ENCODE measurements at places on chromosomes 1 and 21.

- no peak overlapping the region for H3K27ac ChIP-seq
- H3K4me3 ChIP-seq: no peak overlapping the region
- no peak for DNase-seq
- H3K4me1 ChIP-seq: peaks cover 27% of the 10 kb centered on the region
- no peaks in the 10 kb centered on the region for H3K36me3 ChIP-seq
These were observed 3.5 kb downstream of the HPCA start for GRCh38 chr1:32889731-32890278.

GRCh38 chr1:903721-904271 lies 19.9 kb upstream of the SAMD11 start:
- peaks cover 4% of the 10 kb centered on the region for H3K36me3 ChIP-seq
- H3K27ac ChIP-seq: no peak overlapping the region
- peaks cover 28% of the 10 kb centered on the region for H3K4me1 ChIP-seq
- no peak for DNase-seq

DNA sequence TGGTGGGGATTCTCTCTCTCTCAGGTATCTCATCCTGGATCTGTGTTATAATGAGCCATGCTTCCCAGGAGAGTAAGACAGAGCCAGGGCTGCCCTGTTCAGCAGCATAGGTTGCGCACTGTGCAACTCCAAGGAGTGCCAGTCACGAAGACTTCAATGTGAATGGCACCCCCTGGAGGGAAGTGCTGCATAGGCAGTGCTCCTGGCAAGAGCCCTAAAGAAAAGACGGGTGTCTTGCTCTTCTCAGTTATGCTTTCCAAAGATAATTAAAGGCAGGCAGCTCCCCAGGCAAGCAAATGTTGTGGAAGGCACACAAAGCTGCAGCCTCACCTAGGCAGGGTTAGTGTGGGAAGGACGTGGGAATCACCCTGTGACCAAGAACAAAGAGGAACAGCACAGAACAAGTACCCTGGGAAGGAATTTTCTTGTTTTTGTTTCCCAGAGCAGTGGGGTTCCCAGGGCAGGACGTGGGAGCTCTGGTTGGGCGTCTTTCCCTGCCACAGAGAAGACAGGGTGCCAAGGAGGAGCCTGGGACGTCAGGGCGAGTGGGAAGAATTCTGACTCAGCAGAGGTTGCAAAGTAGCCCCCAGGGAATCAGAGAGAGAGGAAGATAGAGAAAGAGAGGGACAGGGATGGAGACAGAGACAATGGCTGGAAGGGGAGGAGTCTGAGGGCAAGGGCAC lies 120.9 kb downstream of the KCNN3 start:
- DNase-seq: no peak
- peaks cover 60% of the 10 kb centered on the region for H3K27me3 ChIP-seq
- H3K4me1 ChIP-seq: peaks cover 21% of the 10 kb centered on the region
- no peak overlapping the region for H3K27ac ChIP-seq

DNA sequence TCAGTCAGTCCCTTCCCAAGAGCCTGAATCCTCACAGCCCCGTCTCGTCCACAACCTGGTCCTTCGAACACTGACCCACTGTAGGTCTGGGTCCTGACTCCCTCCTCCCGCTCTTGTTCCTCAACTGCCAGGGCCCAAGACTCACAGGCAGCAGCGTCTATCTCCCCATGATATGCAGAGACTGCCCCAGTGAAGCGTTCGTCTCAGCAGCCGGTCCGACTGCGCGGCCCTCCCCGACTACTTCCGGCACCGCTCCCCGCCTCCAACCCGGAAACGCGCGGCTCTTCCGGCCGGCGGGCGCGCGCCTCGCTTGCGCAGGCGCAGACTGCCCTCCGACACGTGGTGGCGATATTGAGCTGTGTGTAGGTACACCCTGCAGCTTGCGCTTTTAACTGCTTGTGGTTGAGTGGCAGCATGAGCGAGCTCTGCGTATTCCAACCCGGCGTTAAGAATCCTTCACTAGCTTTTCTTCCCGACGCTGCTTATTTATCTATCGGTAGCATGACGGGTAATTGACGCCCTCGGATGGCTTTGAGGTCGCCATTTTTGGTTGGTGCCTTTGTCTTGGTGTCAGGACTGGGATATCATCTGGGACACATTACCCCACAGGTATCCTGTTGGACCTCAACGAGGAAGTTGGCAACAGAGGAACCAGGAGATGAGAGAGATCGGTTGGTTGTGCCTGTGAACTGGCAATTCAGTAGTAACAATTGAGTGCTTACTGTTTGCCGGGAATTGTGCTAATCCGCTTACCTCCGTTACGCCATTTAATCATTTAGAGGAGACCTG lies at the start of gene TAF12:
TAF12 (minus strand) TSS at position 221 of the 789 bp plus-strand sequence. CDS start 20,986 bp downstream, outside the sequence.
- H3K4me1 ChIP-seq: peaks cover 28% of the 10 kb centered on the region
- peak; percentile 87 for DNase-seq
- no peaks in the 10 kb centered on the region for H3K27me3 ChIP-seq
- H3K36me3 ChIP-seq: no peaks in the 10 kb centered on the region
- peak within 1 kb of the TSS; percentile 99 for H3K4me3 ChIP-seq
- peak within 1 kb of the TSS; percentile 98 for H3K27ac ChIP-seq

DNA sequence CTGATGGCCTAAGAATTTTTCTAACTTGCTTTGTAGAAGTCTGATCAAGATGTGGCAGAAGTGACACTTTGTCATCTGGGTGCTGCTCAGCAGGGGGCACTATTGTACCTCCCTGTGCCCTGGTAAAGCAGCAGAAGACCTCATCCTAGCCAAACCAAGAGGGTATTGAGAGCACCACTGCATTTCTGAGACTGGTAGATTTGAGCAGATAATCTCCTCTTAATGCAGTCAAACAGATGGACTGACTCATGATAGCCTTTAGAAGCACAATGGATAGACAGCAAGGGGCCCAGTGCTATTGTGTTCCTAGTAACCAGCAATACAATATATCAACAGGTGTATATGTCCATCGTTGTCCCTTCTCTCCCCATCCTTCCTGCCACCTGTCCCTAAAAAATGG lies 5.7 kb downstream of the TPM3 start:
- H3K36me3 ChIP-seq: no peaks in the 10 kb centered on the region
- H3K4me1 ChIP-seq: peaks cover 19% of the 10 kb centered on the region
- no peak for DNase-seq

DNA sequence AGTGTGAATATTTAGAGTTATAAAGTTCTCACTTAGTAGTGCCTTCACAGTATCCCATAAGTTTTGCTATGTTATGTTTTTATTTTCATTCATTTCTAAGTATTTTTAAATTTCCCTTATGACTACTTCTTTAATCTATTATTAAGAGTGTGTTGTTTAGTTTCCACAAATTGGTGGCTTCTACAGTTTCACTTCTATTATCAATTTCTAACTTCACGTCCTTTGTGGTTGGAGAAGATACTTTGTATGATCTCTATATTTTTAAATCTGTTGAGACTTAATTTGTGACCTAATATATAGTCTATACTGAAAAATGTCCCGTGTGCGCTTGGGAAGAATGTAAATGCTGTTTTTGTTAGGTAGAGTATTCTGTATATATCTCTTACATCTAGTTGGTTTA lies 11.7 kb downstream of the CHIA start:
- H3K36me3 ChIP-seq: no peaks in the 10 kb centered on the region
- H3K27me3 ChIP-seq: no peaks in the 10 kb centered on the region
- H3K4me3 ChIP-seq: no peak overlapping the region

GRCh38 chr1:18166929-18167328 lies 59.3 kb downstream of the IGSF21 start:
- no peak for DNase-seq
- H3K4me1 ChIP-seq: peaks cover 4% of the 10 kb centered on the region
- H3K27me3 ChIP-seq: peaks cover 33% of the 10 kb centered on the region
- no peak overlapping the region for H3K27ac ChIP-seq

GRCh38 chr1:21362096-21362495 lies 71.8 kb upstream of the ECE1 start:
- H3K27me3 ChIP-seq: no peaks in the 10 kb centered on the region
- no peak overlapping the region for H3K27ac ChIP-seq
- H3K36me3 ChIP-seq: no peaks in the 10 kb centered on the region
- no peak overlapping the region for H3K4me3 ChIP-seq

GRCh38 chr21:23740463-23740862 lies 1866.8 kb downstream of the MRPL39 start:
- no peaks in the 10 kb centered on the region for H3K4me1 ChIP-seq
- no peak overlapping the region for H3K4me3 ChIP-seq
- no peak for DNase-seq
- H3K27ac ChIP-seq: no peak overlapping the region

GRCh38 chr1:181383695-181384094 lies 99.6 kb upstream of the CACNA1E start:
- no peak overlapping the region for H3K27ac ChIP-seq
- no peak overlapping the region for H3K4me3 ChIP-seq
- H3K4me1 ChIP-seq: no peaks in the 10 kb centered on the region
- no peaks in the 10 kb centered on the region for H3K36me3 ChIP-seq

- DNase-seq: peak; percentile 91
- H3K4me3 ChIP-seq: no peak overlapping the region
- H3K4me1 ChIP-seq: peaks cover 1% of the 10 kb centered on the region
- no peaks in the 10 kb centered on the region for H3K36me3 ChIP-seq
- H3K27ac ChIP-seq: no peak overlapping the region
These were observed 11.0 kb upstream of the LMX1A start for GRCh38 chr1:165367375-165367993.

- H3K4me3 ChIP-seq: no peak overlapping the region
- no peaks in the 10 kb centered on the region for H3K36me3 ChIP-seq
- H3K27ac ChIP-seq: no peak overlapping the region
- H3K27me3 ChIP-seq: no peaks in the 10 kb centered on the region
- no peak for DNase-seq
- H3K4me1 ChIP-seq: peaks cover 15% of the 10 kb centered on the region
These were observed 545.1 kb downstream of the PLPP3 start for GRCh38 chr1:56034222-56034621.

DNA sequence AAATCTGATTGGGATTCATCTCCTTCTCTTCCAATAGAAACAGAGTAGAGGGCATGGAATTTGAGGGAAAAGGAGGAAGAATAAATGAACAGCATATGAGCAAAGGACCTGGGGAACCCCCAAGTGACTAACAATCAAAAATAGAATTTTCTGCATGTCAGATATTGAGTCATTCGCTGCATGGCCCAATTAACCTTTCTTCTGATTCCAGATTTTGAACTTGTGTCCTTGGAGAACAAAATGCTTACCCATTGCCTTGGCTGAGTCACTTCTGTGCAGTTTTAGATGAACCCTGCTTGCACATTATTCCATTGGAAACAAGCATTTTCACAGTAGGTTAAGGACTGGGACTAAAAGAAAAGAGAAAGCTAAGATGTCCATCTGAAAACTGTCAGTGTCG lies 390.5 kb downstream of the ST6GALNAC3 start:
- no peaks in the 10 kb centered on the region for H3K27me3 ChIP-seq
- peaks cover 2% of the 10 kb centered on the region for H3K4me1 ChIP-seq
- H3K4me3 ChIP-seq: no peak overlapping the region
- DNase-seq: no peak
- no peak overlapping the region for H3K27ac ChIP-seq

GRCh38 chr1:87560601-87561360 lies 232.1 kb downstream of the LMO4 start:
- no peaks in the 10 kb centered on the region for H3K27me3 ChIP-seq
- peaks cover 22% of the 10 kb centered on the region for H3K4me1 ChIP-seq
- H3K4me3 ChIP-seq: no peak overlapping the region
- peak overlapping the region; percentile 1 for H3K27ac ChIP-seq

GRCh38 chr1:225749706-225750105 lies 27.9 kb upstream of the SRP9 start:
- no peak for DNase-seq
- H3K36me3 ChIP-seq: no peaks in the 10 kb centered on the region
- no peak overlapping the region for H3K4me3 ChIP-seq
- H3K27me3 ChIP-seq: no peaks in the 10 kb centered on the region
- peaks cover 20% of the 10 kb centered on the region for H3K4me1 ChIP-seq
- H3K27ac ChIP-seq: no peak overlapping the region

DNA sequence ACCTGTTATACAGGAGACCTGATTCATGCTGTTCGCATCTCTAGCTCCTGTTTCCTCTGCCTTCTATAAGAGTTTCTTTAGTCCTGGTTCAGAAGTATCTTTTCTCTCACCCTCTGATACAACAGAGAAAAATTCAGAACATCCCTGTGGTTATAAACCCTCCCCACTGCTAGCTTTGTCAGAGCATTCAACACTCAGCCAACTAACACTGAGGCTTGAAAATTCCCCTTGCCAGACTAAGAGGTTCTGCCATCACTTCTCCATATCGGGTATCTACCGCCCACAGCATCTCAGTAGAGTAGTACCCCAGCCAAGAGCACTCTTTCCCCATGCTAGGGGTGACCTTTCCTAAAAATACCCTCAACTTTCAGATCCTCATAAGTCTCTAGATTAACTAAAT lies 19.6 kb upstream of the PIK3R3 start:
- no peaks in the 10 kb centered on the region for H3K4me1 ChIP-seq
- no peaks in the 10 kb centered on the region for H3K27me3 ChIP-seq
- no peak overlapping the region for H3K27ac ChIP-seq

DNA sequence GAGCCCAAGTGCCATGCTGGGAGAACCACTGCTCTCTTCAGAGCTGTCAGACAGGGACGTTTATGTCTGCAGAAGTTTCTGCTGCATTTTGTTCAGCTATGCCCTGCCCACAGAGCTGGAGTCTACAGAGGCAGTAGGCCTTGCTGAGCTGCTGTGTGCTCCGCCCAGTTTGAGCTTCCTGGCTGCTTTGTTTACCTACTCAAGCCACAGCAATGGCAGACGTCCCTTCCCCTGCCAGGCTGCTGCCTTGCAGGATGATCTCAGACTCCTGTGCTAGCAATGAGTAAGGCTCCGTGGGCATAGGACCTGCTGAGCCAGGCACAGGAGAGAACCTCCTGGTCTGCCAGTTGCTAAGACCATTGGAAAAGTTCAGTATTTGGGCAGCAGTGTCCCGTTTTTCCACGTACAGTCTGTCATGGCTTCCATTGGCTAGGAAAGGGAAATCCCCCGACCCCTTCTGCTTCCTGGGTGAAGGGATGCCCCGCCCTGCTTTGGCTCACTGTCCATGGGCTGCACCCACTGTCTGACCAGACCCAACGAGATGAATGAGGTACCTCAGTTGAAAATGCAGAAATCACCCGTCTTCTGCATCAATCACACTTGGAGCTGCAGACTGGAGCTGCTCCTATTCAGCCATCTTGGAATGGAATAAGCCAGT lies 31.9 kb downstream of the CYP4B1 start:
- H3K27me3 ChIP-seq: peaks cover 35% of the 10 kb centered on the region
- no peaks in the 10 kb centered on the region for H3K4me1 ChIP-seq
- H3K27ac ChIP-seq: no peak overlapping the region
- no peaks in the 10 kb centered on the region for H3K36me3 ChIP-seq

DNA sequence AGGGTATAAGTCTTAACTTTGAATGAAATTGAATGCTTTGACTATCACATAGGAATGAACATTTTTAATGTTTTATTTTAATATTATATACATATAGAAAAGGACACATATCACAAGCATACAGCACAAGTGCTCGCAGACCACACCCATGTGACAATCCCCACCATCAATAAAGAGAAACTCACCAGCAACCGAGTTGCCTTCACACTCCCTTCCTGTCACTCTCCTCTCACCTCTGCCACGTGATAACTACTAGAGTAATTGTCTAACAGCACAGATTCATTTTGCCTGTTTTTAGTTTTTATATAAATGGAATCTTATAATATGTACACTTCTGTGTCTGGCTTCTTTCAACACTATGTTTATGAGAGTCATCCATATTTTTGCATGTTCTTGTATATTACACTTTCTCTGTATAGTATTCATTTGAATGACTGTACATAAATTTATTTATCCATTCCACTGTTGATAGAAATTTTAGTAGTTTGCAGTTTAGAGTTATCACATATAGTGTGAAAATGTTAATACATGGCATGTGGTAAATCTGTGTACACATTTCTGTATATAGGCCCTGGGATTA lies 304.9 kb upstream of the DUSP10 start:
- no peak overlapping the region for H3K27ac ChIP-seq
- DNase-seq: no peak
- no peak overlapping the region for H3K4me3 ChIP-seq
- no peaks in the 10 kb centered on the region for H3K36me3 ChIP-seq
- no peaks in the 10 kb centered on the region for H3K27me3 ChIP-seq

GRCh38 chr1:87197156-87197555 lies 131.5 kb upstream of the LMO4 start:
- H3K36me3 ChIP-seq: peaks cover 3% of the 10 kb centered on the region
- DNase-seq: no peak

All from mesothelial cell of epicardium (in vitro differentiated cells).